NCI-H2081 treated with DMSO at 0.1 percent for 48 hours (cell line): ENCODE measurements at places on chromosomes 6 and 20.

DNA sequence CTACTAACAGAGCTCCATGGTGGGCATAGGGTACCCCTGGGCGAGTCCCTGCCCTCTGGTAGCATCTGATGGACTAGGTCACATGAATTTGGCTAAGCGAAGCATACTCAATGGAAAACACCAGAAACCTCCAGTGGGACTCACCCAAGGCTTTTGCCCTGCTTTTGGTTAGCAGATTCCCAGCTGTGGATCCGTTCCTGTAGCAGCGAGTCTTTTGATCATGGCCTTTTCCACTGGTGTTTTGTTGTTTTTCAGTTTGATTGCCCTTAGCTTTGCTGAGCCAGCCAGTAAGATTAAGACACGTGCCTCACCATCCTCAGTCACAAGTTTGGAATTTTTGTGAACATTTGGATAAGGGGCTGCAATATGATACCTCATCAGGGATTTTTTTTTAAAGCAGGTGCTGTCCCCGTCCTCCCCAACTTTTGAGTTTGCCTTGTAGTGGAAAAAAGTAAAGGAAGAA is 8.0 kb downstream of the TNFAIP3 start:
- no peak for DNase-seq

GRCh38 chr6:108510461-108511319 is 50.0 kb upstream of the FOXO3 start:
- no peak for DNase-seq

GRCh38 chr6:9761220-9761619 is 653.7 kb downstream of the TFAP2A start:
- DNase-seq: no peak

DNA sequence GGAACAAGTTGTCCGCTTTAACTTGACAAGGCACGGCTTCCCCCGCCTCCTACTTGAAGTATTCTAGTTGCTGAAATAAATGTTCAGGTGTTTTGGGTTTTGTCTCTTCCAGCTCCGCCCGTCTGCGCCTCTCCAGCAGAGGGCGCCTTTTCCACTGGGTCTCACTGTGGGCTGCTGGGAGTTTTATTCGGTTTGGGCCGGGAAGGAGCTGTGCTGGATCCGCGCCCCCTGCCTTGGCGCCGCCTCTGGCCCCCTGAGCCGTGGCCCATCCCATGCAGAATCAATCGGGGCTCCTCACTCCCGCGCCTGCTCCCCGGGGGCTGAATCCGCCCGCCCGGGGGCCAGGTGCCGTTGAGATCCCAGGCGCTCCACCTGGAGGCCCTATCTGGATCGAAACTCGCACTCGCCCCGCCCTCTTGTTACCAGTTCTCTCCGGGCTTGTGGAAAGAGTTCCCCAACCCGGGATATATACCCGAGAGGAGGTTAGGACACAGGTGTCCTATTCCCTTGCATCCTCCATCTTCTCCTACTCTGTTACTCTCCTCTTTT is 51.0 kb upstream of the TCF21 start:
- DNase-seq: peak; percentile 65

DNA sequence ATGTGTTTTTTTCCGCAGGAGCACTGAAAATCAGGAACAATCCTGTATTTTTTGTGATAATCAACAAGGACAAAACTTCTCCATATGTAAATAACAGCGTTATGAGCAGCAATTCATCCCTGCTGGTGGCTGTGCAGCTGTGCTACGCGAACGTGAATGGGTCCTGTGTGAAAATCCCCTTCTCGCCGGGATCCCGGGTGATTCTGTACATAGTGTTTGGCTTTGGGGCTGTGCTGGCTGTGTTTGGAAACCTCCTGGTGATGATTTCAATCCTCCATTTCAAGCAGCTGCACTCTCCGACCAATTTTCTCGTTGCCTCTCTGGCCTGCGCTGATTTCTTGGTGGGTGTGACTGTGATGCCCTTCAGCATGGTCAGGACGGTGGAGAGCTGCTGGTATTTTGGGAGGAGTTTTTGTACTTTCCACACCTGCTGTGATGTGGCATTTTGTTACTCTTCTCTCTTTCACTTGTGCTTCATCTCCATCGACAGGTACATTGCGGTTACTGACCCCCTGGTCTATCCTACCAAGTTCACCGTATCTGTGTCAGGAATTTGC is at the start of gene TAAR6:
Gene TAAR6 (plus strand): TSS at position 102 of the 557 bp plus-strand sequence. CDS start 0 bp downstream, at position 102.
- DNase-seq: no peak
